Kidney glomerular epithelial cell (primary cell): ENCODE measurements at places on chromosomes 3 and 15.

DNA sequence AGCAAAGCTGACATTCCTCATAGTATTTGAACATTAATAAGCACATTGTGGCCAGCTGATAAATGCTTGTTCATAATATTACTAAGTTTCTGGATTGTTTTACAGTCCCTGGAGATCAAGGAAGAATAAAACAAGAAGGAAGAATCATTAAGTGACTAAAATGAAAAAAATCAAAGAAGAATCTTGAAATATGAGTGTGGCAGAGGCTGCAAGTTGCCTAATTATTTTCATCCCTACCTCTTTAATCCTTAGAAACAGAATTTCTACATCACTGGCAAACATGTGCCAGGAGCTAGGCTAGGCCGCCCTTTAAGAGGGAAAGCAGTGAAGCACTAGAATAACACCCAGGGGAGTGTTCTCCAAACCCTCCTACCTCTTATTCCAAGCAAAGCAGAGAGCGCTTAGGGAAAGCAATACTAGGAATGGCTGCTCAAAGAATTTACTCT is 98.9 kb downstream of the MAGI1 start:
- DNase-seq = no peak

- DNase-seq = no peak
These were observed at the start of gene WDR49 for GRCh38 chr3:167653760-167654159. Gene WDR49, minus strand, starts transcription at chr3:167653942. Its CDS starts 517 bp downstream, at chr3:167653425.

DNA sequence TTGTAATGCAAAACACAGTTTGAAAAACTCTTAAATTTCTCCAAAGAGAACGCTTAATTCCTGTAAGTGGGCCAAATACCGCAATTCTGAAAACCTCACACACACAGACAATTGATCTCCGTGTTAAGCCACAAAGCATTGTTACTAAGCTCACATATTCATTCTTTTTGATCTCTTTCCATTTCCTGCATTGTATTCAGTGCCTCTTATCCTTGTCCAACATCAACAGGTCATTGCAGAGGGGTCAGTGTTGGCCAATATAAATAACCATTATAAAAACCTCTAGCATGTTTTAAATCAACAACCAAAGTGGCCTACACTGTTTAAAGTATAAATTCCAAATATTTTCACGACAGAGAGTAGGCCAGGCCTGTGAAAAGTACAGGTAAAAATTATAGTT is 171.1 kb downstream of the PDZRN3 start:
- DNase-seq = no peak

DNA sequence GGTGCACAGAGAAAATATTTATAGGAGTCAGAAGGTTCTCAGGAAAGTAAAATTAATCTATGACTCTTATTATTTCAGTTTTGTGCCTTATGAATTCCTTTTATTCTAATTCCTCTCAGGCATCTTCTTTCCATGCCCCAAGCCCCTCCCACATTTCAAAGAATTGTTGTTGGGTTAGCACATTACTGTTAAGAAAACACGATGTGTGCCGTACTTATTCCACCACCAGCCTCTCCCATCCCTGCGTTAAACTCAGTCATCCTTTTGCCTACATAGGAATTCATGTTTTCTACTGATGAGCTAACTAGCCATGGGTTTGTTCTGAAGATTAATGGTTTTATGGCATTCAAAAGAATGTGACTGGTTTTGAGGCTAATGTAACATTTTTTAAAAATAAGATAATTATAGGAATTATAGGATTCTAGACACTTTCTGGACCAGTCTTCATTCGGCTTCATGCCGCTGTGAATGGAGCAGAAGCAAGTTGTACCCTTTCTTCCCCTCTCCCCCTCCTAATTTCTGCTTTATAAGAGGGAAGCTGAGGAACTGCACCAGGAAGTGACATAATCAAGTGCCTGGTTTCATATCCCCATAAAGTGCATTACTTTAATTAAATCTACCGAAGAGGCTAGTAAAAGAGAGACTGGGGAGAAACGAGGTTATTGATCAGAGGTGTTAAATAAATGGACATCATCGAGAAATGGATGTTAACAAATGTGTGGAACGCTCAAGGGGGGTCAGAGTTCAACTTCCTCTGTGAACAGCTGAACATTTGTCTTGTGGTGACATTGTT is 12.3 kb upstream of the MB21D2 start:
- no peak for DNase-seq

GRCh38 chr3:32978331-32978730 is 26.9 kb downstream of the CCR4 start:
- no peak for DNase-seq

DNA sequence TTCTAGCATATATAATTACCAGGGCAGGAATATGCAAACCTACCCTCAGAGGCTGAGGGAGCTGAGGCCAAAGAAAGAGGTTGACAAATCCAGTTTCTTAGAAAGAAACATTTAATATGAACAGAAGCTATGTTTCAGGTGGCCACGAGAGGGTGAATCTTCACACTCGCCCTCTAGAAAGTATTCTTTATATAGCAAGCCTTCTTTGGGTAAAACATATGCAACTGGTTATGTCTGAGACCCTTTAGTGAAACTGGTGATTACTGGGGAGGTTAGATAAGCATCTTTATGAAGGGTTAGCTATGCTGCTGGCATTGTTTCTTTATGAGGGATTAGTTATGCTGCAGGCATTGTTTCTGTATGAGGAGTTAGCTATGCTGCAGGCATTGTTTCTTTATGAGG is 50.7 kb upstream of the GOLGA6L2 start:
- no peak for DNase-seq

GRCh38 chr3:187807086-187807862 is 62.0 kb upstream of the BCL6 start:
- peak; percentile 68 for DNase-seq

- DNase-seq = peak; percentile 12
These were observed 748 bp downstream of the MRPS25 start for GRCh38 chr3:15064299-15064834.

GRCh38 chr3:17908399-17909191 is 166.2 kb upstream of the TBC1D5 start:
- DNase-seq = no peak

- no peak for DNase-seq
These were observed 168.9 kb downstream of the RAP2B start for GRCh38 chr3:153330901-153331300.

DNA sequence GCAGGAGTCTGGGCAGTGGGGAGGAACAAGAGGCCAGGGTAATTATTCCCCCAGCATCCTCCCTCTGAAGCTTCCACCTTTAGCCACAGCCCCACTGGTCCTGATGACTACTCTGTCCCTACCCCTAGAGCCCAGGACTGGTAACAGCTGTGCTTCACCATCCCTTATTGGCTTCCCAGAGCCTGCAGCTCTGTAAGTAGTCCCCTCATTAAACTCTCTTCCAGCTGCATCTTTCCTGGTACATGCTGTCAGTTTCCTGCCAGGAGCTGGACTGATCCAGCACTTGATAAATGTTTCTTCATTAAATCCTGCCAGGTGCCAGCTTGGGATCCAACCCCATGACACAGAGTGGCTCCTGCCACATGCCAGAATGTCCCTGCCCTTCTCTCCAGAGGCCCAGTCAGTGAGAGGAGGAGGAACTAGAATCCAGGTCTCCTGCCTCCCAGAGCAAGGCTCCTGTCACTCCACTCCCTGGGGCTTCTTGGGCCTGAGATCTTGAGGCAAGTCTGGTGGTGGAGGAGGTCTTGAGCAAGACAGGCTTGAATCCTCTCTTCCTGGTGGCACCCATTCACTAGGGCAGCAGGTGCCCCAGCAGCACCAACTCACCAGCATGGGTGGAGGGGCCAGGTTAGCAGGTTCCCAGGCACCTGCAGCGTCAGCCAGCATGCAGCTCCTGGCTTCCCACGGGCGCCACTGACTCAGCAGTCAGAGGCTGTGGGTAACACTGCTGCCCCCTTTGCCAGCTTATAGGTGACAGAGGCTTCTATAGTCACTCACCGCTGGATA is 27.6 kb downstream of the FBXW12 start:
- no peak for DNase-seq

DNA sequence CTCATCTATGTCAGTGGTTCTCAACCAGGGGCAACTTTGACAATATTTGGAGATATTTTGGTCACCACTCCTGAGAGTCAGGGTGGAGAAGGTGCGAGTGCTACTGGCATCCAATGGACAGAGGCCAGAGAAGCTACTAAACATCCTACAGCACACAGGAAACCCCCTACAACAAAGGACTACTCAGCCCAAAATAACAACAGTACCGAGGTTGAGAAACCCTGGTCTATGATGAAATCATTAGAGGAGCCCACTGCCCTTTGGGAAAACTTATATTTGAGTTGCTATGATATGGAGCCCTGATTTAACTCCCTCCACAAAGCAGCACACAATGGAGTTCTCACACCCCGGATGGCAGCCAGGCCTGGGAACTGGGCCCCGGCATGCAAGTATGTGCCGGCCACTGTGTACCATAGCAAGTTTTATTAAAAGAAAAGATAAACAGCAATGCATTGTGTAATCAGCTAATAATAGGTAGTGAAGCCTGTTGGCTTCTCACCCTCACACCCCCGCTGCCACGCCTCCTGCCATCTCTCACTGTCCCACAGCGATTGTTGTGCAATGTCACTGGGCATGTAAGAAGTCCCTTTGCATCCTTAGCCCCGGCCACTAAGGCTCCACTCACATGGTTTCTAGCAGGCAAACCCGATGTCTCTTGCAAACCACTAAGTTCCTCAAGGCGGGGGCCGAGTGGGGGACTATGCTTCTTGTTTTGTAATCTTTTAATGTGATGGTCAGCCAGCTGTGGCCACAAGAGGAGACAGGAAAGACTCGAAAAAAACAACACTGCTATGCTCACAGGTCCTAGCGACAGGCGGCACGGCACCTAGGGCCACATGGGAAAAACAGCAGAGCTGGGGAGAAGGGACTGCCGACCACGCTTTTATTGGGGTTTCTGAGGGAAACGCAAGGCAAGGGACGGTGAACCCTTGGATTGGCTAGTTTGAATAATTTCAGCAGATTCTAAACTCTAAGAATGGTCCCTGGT is 110.0 kb downstream of the AQP9 start:
- DNase-seq = no peak

- peak; percentile 39 for DNase-seq
These were observed 335.9 kb upstream of the SLCO3A1 start for GRCh38 chr15:91517491-91518200.

- DNase-seq = no peak
These were observed 324.0 kb upstream of the SLCO3A1 start for GRCh38 chr15:91529534-91529933.

DNA sequence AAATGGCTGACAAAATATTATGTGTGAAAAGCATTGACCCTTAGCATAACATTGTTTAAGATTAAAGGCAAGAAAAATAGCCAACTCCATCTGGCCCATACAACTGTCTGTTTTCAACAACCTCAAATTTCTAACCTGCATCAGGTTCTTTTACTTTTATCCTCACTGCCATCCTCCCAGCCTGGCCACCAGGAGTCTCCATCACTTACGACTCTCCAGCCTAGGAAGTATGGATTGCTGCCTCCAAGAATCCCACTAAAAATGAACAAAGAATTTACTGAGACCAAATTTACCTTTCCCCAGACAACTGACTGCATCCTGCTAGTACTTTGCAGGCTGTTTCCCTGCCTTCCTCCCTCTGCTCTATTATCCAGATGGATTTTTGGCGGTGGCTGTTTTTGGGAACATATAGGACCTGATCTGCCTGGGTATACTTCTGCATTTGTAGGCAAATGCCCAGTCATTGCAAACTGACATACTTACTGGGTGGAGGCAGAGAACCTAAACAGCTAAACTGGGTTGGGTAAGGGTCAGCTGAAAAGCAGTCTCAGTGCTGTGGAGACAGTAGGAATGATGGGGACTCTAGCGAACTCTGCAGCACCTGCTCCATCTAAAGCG is 144.2 kb downstream of the GHSR start:
- DNase-seq = no peak
